Tibial nerve (tissue), 4 donors: ENCODE measurements at places on chromosomes 7 and 10. TPM values are rescaled to one million over a fixed set of nuclear protein-coding genes. Genes with fewer than 3 reads are reported as not detected.

Gene OIT3
- not detected for total RNA-seq

Gene KCNH2
- 2.4 TPM for total RNA-seq

Gene CALHM1
- total RNA-seq = not detected

Gene BAMBI
- total RNA-seq = 16.7 TPM

Gene SPDYE11
- not detected for total RNA-seq

Gene ACTL6B
- total RNA-seq = not detected

Gene LRRC17
- total RNA-seq = 2.5 TPM

Gene ZNF503
- 10.3 TPM for total RNA-seq

Gene SNX10
- total RNA-seq = 3.1 TPM

DNA sequence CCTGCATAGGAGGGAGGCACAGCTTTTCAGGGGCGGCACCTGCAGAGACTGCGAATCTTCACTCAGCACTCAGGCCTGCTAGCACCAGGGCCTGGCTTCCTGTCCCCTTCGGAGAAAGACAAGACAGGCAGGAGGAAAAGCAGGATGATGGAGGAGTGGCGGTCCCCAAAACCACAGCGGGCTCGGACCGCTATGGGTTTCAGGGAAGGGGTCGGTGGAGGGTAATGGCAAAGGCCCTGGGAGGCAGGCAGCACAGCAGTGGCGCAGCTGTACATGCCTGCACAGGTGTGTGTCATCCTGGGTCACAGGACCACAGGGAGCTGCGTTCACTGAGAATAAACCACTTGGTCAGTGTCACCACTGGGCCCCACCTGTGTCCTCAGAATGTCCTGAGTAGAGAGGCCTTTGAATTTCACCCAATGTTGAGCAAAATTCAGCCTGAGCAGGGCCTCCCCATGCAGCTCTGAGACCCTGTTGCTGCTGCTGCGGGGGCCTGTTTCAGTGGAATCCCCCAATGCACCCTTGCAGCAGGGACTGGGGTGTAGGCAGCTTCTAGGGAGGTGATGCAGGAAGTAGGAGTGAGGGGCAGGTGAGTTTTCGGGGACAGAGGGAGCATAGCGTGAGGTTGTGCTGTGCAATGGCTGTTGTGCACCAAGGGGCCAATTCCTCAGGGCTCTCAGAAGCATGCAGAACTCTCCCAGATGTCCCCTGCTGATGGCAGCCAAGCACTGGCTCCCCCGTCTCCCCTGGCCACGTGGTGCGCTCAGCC lies 90.6 kb upstream of the PPP2R2D start:
- DNase-seq = no peak

DNA sequence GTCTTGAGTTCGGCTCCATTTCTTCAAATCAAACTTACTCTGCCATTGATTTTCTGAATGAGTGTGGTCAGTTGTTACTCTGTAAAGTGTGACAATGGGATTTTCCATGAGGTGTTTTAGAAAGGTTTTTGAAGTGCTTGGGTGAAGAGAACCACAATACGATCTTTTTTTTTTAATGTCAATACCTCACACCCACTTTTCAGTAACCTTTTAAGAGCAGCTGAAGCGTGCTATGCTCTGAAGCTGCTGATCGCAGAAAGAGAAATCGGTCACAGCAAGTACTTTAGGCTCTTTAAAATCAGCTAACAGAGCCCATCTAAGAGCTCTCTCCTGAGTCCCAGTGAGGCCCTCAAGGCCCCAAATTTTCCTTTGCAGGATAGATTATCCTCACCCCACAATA lies 34.4 kb upstream of the YAE1 start:
- no peak for DNase-seq

GRCh38 chr7:7992506-7992905 lies 23.9 kb downstream of the GLCCI1 start:
- no peak for DNase-seq

GRCh38 chr7:74449809-74450397 lies 3.8 kb upstream of the GTF2IRD1 start:
- DNase-seq = peak; percentile 29

DNA sequence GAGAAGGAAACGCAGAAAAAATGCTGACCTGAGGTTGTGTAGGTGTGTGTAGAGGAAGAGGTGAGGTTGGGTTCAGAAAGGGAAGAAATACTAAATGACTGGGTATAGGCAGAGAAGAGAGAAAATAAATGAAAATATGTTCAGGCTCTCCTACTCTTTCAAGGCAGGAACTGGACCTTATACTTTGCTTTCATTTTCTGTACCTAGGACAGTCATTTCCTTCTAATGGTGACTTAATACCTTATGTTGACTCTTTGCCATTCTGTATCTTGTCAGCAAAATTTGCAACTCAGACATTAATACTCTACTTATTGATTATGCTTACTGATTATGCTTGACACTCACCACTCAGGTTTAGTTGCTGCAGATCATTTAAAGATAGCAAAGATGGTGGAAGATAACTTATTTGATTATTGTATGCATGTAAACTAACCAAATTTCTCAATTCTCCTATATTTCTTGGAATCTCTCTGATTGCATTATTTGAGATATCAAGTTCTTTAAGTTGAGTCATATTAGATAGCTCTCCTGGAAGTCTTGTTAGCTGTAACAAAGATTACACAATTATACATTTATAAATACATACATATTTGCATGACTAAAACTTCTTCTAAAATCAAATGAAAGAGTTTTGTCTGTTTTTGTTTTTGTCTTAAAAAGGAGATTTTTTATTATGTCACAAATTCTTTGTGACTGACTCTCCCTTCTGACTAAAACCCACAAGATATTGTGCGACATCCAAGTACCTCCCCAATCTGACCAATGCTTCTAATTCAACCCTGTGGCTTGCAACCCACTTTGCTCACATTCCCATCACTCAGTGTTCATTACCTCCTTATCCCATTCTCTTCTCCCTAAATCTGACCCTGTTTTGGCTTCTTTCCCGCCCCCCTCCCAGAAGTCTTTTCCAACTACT lies 20.0 kb downstream of the LRRD1 start:
- no peak for DNase-seq

GRCh38 chr10:7788639-7789286 lies 786 bp downstream of the ATP5F1C start:
- DNase-seq = no peak

DNA sequence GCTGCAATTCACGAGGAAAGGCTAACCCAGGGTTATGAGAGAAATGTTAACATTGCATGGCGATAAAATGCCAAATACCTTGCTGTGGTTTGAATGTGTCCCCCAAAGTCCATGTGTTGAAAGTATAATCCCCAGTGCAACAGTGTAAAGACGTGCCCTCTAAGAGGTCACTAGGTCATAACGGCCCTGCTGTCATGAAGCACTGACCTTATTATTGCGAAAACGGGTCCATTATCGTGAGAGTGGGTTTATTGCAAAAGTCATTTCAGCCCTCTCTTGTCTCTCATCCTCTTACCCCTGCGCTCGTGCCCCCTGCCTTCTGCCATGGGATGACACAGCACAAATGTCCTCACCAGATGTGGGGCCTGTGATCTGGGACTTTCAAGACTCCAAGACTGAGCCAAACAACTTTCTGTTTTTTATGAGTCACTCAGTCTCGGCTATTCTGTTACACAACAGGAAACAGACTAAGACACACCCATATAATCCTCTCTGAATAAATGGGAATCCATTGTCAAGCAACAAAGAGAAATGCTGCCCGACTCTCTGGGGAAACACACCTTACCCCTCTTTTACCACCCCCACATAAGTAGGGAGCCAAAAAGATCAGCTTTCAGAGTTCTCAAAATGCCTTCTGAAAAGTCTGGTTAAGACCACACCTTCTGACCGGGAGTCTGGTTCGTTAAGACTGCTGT lies 73.1 kb upstream of the UCN3 start:
- peak; percentile 45 for DNase-seq

- no peak for DNase-seq
These were observed 123.6 kb downstream of the ZNF248 start for GRCh38 chr10:37733822-37734221.

- no peak for DNase-seq
These were observed 62.4 kb downstream of the SLC35B4 start for GRCh38 chr7:134254311-134254710.

- DNase-seq = no peak
These were observed 35.5 kb upstream of the TPST1 start for GRCh38 chr7:66169616-66170015.

- no peak for DNase-seq
These were observed 92.3 kb downstream of the VTI1A start for GRCh38 chr10:112539340-112539739.

- DNase-seq = no peak
These were observed 25.5 kb upstream of the INMT start for GRCh38 chr7:30726296-30727006.

- no peak for DNase-seq
These were observed 797.9 kb downstream of the LRMDA start for GRCh38 chr10:76229341-76229740.

- no peak for DNase-seq
These were observed 245.6 kb upstream of the FERD3L start for GRCh38 chr7:19390795-19391194.

DNA sequence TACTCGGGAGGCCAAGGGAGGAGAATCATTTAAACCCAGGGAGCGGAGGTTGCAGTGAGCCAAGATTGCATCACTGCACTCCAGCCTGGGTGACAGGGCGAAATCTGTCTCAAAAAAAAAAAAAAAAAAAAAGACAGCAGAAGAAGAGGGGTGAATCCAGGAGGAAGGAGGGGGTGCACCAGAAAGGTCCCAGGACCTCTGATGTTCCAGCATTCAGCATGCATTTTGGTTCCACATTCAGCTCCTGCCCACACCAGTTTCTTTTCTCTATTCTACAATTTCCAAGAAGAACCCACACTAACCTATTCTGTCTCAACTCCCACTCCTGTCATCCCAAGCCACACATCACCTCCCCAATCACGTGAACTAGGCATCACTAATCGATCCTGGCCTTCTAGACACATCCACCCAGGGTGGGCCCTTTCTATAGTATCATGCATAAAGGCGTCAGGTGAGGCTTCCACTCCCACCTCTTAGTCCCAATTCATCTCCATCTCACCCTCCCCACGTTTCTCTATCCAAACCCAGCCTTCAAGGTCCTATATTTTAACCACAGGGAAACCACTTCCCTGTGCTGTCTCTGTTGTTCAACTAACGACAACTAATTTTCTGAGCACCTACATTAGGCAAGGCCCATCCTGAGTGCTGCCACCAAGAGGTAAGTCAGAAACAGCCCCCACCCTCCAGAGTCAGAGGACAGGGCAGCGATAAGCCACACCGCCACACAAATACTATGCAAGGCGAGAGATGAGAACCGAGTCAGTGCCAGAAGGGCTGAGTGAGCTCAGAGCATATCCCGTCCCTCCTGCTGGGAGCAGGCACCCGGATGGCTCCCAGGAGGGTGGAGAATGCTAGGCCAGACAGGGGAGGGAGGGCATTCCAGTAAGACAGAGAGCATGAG lies 2.2 kb downstream of the ANXA11 start:
- DNase-seq = peak; percentile 48

GRCh38 chr10:103562383-103562782 lies 68.9 kb downstream of the NEURL1 start:
- DNase-seq = no peak

GRCh38 chr10:62851442-62851841 lies 35.3 kb upstream of the EGR2 start:
- no peak for DNase-seq
